ENCODE measurements at places on chromosomes 16 and 17.

DNA sequence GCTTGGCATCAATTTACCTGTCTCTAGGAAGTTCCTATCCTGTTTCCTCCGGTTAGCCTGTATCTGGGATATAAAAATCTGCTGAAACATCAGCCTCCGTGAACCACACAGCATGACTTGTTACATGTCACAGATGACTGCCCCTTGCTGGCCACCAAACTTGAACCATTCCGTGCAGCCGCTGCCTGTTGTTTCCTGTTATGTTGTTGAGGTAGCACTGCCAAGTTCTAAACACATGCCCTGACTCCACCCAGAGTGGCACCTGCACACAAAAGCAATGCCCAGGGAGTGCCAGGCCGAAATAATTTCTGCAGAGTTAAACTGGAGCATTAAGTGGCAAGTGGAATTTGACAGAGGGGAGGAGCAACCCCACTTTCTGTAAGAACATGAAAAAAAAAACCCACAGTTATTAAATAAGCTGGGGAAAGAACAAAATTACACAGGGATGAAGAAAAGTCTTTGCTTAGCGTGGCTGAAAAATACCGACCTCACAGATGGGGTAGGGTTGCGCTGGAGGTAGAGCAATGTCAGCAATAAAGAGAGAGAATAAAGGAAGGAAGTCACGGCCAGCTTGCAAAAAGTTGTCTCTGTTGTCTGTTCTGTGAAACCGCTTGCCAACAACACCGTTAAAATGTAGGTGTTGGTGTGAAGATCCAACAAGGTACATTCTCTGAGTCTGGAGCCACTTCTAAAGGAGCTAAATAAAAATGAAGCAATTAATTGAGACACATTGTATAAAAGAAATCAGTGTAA, 174.6 kb upstream of the CDH13 start:
- DNase-seq = no peak

DNA sequence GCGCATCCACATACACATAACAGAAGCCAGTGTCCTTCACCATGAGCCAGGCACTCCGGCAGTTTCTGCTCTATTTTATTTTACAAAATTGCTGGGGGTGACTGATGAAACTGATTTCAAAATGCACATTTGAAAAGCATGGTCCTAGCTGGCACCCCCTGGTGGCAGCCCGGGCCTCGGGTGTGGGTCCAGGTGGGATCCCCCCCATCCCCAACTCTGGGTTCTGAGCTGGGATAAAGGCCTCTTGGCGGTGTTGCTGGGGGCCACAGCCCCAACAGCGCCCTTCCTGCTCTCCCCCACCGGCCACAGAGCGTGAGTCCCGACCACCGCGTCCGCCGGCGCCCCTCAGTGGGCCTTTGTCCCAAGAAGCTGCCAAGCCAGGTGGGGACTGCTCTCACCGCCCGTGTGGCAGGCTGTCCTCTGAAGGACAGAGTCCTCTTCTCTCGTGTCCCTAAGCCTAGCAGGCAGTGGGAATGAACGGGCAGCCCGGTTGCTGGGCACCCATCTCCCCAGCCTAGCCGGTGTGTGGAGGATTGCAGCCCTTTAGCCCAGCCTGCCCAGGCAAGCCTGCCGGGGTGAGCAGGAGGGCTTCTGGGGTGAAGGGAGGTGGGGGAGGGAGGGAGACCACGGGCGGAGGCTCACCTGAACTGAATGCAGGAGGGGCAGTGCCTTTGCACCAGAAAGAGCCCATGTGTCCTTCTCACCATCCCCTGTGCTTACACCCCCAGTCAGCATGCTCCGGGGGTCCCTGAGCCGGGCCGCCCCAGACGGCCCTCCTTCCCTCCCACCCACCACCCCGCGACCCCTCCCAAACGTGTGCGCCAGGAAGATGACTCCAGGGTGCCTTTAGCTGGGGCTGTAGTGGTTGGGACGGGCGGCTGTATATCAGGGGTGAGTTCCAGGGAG, 898 bp downstream of the SNAI3 start:
- peak; percentile 57 for DNase-seq

- peak; percentile 74 for DNase-seq
Measured at GRCh38 chr17:81519284-81520020, 6.9 kb upstream of the ACTG1 start.

DNA sequence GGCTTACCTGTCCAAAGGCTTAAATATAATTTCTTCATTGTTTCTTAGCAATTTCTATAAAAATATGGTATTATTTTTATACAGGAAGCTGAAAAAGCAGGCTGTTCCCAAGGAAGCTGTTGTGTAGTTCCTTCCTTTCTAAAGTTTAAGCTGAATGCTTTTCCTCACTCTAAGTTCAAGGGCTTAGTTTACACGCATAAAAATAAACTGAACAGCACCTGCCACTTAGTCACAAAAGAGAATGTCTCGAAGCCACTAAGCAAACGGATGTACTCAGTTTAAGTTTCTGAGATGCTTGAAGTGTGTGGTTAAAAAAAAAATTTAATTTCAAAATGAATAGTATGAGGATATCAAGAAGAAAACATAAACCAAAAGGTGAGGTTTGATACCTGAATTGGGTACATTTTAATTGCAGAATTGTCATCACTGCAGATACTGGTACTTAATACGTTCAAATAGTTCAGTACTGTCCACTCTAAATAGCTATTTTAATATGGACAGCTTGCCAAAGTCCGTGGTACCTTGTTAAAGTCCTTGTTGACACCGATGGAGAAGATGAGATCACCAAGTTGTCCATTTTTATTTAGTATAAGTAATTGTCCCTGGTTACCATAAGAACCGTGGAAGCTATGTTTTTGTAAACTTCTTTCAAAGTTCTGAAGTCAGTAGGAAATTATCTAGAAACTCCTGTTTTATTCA, 38.1 kb downstream of the MRTFB start:
- no peak for DNase-seq

GRCh38 chr17:76570877-76571471, 14.7 kb downstream of the ST6GALNAC2 start:
- DNase-seq = no peak
